Stomach (tissue), 19 donors: ENCODE measurements at places on chromosomes 6 and 20. TPM values are rescaled to one million over a fixed set of nuclear protein-coding genes. Genes with fewer than 3 reads are reported as not detected.

Gene HLA-DMA
- total RNA-seq = 77.4 TPM

Gene LY6G6F
- not detected for total RNA-seq

Gene AFG1L
- total RNA-seq = 0.45 TPM

Gene CD93
- total RNA-seq = 8.2 TPM

Gene OR2H1
- total RNA-seq = not detected

DNA sequence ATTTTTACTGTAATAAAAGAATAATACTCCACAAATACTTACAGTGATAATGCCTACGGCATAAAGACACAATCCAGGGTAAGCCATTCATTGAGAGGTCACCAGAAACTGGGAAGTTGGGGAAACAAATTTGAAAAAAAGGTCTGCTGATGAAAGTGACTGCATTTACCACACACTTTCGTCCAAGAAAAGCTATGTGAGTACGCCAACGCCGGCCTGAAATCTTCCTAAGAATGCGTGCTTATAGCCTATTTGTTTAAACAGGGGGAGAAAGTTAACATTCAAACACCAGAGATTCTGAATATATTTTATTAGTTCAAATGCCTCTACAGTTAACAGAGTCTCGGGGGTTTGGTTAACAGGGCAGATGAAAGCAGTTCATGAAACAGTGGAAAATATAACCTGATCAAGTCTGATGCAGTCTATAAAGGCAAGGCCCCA lies 657 bp upstream of the LTV1 start:
- no peak for DNase-seq

DNA sequence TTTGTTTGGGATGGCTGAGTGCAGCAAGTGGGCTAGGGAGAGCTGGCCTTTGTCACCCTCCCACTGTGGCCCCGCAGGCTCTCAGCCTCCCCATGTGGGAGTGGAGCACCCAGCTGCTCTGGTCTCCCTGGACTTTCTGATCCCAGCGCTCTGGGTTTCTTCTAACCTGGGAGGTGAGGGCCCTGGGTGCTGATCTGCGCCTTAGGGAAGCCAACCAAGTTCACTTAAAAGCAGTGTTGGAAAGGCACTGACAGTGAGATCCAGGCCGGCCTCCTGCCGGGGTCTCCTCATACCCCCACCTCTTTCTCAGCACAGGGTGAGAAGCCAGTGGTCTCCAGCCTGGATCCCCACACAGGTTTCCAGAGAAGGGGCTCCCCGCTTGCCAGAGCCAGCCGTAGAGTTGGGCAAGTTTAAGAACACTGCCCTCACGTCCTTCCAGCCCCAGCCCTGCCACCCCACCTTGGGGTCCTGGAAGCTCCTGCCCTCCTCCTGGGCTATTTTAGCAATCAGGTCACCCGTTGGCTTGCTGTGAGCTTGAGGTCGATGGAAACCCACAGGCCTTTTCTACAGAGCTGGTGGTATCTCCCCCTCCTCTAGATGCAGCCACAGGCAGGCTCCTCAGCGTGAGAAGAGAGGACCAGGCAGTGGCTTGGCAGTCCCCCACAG lies 9.6 kb downstream of the C20orf203 start:
- no peak for DNase-seq

GRCh38 chr6:131103901-131104300 lies 31.4 kb upstream of the AKAP7 start:
- no peak for DNase-seq

- DNase-seq = no peak
Measured at GRCh38 chr20:3160418-3160817, 753 bp upstream of the FASTKD5 start.

DNA sequence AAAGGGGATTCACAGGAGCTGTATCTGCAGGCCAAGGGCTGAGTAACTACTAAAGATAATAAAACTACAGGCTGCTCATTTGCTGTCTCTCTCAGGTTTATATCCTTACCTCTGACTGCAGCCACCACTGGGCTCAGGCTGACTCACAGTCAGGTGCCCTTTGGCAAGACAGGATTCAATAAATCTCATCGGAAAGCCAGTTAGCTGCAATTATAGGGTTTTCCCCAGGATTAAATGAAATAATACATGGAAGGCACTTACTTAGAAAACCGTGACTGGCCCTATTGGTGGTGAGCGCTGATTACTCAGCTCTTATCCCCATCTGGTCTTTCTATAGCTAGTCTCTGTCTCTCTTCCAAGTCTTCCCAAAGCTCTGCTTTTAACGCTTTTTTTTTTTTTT lies 26.4 kb downstream of the RMND1 start:
- DNase-seq = no peak

DNA sequence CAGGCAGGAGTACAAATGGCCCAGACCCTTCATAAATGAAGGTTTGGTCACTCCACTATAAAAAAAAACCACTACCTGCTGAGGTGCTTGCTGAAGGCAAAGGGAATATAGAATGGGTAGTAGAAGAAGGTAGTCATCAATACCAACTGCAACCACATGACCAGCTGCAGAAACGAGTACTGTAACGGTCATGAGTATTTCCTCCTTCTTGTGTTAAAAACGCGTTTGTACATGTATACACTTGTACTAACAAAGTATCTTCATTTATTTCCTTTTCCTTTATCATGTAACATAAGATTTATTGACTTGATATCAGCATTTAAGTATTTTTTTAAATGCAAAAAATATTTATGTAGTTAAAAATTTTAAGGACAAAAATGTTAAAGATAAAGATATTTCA lies 238.6 kb downstream of the TFAP2B start:
- no peak for DNase-seq

DNA sequence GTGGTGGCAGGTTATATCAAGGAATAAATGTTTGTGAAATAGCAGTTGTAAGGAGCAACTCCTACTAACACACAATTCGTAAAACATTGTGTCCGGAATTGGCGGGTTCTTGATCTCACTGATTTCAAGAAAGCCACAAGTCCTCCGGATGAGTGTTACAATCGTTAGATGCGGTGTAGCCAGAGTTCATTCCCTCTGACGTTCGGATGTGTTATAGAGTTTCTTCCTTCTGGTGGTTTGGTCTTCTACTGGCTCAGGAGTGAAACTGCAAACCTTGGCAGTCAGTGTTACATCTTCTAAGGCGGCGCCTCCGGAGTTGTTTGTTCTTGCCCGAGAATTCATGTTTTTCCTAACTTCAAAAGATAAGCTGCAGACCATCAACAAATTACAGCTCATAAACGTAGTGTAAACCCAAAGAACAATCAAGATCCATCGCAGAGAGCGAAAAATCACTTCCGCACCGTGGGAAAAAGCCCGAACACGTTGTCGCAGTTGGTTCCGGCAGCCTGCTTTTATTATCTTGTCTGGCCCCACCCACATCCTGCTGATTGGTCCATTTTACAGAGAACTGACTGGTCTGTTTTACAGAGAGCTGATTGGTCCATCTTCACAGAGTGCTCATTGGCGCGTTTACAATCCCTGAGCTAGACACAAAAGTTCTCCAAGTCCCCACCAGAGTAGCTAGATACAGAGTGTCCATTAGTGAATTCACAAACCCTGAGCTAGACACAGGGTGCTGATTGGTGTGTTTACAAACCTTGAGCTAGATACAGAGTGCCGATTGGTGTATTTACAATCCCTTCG lies 58.2 kb downstream of the TRIM27 start:
- no peak for DNase-seq

- no peak for DNase-seq
Measured at GRCh38 chr6:117557951-117558350, 44.4 kb downstream of the GOPC start.
